Muscle of arm (tissue), 14 donors: ENCODE measurements at places on chromosomes 16 and 17. TPM values are rescaled to one million over a fixed set of nuclear protein-coding genes. Genes with fewer than 3 reads are reported as not detected.

DNA sequence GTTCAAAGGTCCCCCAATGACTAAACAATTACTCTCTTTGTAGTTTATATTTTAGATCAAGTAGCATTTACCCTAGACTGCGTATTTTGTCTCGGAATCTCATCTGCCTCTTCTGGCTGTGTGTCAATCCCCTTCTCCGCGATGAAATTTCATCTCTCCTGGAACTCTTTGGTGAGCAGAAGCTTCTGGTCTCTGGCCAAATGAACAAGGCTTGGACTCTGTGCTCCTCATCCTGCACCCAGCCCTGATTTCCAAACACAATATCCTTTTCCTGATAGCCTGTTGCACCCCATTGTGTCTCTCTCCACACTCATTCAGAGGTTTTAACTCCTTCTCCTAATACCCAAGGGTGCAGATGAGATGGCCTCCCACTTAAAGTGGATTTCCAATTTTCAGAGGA lies 609.4 kb upstream of the CDH5 start:
- DNase-seq, result no peak

The CTRL gene
- polyA plus RNA-seq, result 1.2 TPM

- DNase-seq, result no peak
Measured at GRCh38 chr16:53779186-53779585, 75.2 kb downstream of the FTO start.

The ACE gene
- polyA plus RNA-seq, result 21.3 TPM

- DNase-seq, result peak; percentile 82
Measured at GRCh38 chr17:47604598-47604927, 45.2 kb upstream of the KPNB1 start.

DNA sequence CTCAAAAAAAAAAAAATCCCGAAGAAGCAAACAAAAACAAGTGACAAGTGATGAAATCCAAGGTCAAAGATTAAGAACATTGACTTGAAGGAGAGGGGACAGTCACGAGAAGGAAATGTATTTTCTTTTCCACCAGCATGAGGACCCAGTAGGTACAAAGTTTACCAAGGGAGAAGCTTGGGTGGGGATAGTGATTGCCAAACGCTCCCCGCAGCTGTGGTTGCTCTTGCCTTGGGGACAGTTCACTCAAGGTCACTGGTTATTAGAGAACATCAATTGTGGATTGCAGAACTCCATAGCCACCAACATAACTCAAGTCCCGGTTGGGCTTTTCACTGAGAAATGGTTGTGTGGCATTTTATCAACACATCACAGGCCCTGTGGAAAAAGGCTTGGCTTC lies 27.0 kb downstream of the RSL1D1 start:
- no peak for DNase-seq

DNA sequence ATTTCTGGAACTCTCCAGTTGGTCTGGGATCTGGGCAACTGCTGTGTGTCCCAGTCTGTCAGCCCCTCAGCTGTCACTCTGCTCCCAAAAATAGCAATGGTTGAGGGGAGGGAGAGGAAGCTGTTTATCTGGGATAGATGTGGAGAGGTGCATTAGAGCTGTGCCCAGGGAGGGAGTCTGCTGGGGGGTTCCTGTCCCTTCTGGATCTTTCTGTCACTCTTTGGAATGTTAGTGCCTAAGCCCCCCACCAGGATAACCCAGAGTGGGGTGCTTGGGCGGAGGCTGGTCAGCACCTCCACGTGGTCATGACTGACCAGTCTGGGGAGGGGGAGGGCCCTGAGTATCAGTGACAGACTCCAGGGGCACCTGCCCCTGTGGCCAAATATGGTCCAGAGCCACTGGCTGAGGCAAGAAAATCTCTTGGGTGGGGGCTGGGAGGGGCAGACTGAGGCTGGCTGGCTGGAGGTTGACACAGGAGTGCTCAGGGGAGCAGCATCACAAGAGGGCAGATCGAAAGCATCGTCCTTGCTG lies at the start of gene UNC45B:
UNC45B (plus strand) TSS at position 443 of the 531 bp plus-strand sequence. CDS start 447 bp downstream, outside the sequence.
- DNase-seq, result peak; percentile 26

GRCh38 chr16:58409316-58409973 lies 17.2 kb downstream of the GINS3 start:
- DNase-seq, result peak; percentile 17

GRCh38 chr17:61343576-61343975 lies 56.1 kb upstream of the TBX2 start:
- no peak for DNase-seq

DNA sequence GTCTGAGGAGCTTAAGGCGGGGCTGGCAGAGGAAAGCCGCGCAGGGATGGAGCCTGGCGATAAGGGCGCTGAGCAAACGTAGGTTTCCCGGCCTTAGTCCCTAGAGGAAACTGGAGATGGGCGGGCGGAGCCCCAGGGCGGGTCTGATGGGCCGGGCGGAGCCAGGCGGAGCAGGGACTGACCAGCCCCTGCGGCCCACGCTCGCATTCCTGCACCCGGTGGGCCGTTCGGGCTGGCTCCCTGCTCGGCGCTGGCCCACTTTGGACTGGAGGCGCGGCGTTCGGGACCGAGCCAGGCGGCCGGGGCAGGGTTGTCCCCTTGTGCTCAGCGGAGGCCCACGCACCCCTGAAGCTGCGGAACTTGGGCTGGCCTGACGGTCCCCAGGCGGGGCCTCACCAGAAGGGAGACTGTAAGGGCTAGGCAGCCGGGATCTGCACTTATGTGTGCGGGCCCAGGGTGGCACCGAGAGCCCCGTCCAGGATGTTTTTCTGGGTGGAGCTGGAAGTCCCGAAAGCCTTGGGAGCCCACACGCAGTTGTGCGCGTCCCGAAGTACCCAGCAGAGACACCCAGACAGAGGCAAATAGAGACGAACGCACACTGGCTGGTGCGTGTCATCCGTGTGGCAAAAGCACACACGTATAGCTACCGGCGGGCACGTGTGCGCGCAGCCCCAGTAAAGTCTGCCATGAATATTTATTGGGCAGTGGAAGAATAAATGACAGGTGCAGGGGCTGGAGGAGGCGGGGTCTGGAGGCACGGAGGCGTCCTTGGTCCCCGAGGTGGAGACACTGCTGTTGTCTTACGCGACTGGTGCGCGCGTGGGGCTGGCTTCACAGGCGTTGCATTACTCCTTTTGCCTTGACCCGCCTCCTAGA lies 1.4 kb downstream of the PYDC1 start:
- DNase-seq, result no peak

- no peak for DNase-seq
Measured at GRCh38 chr17:30549864-30550511, 72.8 kb downstream of the GOSR1 start.

- DNase-seq, result peak; percentile 68
Measured at GRCh38 chr17:65564793-65565192, 3.3 kb upstream of the AXIN2 start.

The CSH1 gene
- 5.3 TPM for polyA plus RNA-seq

The TMEM220 gene
- 9.3 TPM for polyA plus RNA-seq

GRCh38 chr16:28603381-28604185 lies 6.3 kb downstream of the SULT1A1 start:
- no peak for DNase-seq

The TP53TG3 gene
- polyA plus RNA-seq, result 0.57 TPM
